ENCODE measurements at places on chromosomes 5 and 9.
A peak's percentile ranks its signal among the peaks of the same experiment; 100 is the strongest.

GRCh38 chr9:114805670-114806525 is at the start of gene TNFSF15:
Gene TNFSF15 (minus strand): TSS chr9:114806039. CDS start chr9:114806012, 27 bp downstream.
- DNase-seq: peak; percentile 55

DNA sequence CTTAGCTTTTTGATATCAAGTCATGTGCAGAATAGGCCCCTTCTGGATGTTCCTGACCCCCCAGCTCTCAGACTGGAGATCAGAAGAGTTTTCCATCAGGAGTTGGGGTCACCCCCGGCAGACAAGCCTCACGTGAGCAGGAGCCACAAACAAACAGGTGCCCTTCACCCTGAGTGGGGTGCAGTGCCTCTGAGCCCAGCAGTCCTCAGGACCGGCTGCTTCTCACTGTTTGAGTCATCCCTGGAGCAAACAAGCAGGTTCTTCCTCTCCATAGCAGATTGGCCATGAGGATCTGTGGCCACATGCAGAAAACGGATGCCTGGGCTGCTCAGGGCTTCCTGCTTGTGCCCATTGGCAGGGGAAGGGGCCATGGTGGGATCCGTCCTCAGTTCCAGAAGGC is 47.0 kb downstream of the LRSAM1 start:
- no peak for DNase-seq

- no peak for DNase-seq
Observed at GRCh38 chr9:88722753-88723152, 187.8 kb downstream of the NXNL2 start.

- no peak for DNase-seq
Observed at GRCh38 chr9:123739387-123739786, 190.5 kb downstream of the DENND1A start.

DNA sequence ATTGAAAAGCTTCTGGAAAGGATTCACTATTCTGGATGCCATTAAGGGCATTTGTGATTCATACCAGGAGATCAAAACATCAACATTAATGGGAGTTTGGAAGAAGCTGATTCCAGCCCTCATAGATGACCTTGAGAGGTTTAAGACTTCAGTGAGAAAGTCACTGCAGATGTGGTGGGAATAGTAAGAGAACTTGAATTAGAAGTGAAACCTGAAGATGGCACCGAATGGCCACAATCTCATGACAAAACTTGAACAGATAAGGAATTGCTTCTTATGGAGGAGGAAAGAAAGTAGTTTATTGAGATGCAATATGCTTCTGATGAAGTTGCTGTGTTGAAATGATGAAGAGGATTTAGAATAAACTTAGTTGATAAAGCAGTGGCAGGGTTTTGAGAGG is 254.6 kb upstream of the SLC24A2 start:
- no peak for DNase-seq

GRCh38 chr5:76801159-76801802 is 17.5 kb upstream of the F2RL1 start:
- DNase-seq: no peak

- DNase-seq: no peak
Observed at GRCh38 chr9:34463098-34463900, 4.7 kb downstream of the DNAI1 start.

- DNase-seq: peak; percentile 32
Observed at GRCh38 chr9:133960568-133961129, 31.5 kb downstream of the VAV2 start.

GRCh38 chr5:80198399-80198798 is 57.4 kb downstream of the SERINC5 start:
- no peak for DNase-seq

GRCh38 chr9:126745574-126746411 is 59.0 kb upstream of the ZBTB43 start:
- no peak for DNase-seq

DNA sequence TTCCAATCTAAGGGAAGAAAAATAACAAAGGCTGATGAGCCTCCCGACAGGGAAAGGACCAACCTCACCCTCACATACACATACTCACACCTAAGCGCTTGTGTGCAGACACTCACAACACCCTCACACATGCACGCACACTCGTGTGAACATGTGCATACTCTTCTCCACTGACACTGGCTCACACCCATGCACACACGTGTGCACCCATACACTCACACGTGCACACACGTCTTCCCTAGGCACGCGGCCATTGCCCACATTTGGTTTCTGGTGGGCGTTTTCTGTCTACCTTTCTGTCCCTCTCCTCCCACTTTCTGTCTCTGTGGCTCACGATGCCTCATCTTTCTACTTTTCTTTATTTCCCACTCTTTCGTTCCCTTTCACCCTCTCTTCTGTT is 169.7 kb upstream of the MVB12B start:
- DNase-seq: no peak

DNA sequence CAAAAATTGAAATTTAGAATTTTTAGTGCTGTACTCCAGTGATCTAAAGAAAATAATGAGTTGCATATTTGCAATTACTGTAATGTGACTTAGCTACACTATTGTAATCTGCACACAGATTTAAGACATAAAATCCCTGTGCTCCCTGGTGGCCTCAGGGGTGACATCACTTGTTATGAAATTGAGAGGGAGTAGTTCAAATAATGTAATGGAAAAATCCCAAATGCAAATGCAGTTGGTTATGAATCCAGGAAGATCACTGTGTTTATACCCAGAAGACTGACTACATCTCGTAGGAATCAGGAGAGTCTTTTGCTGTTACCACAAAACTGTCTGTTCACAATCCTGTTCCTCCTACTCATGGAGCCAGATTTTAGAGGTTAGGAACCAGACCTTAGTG is 178.7 kb upstream of the FBXL17 start:
- no peak for DNase-seq

Measured in NCI-H1417 (cell line).